ENCODE measurements at places on chromosomes 6 and 20.
A peak's percentile ranks its signal among the peaks of the same experiment; 100 is the strongest.

- no peak for DNase-seq
Observed at GRCh38 chr6:134022650-134023049, 29.8 kb downstream of the SLC2A12 start.

- DNase-seq = no peak
Observed at GRCh38 chr20:62942456-62942855, 4.5 kb downstream of the GID8 start.

DNA sequence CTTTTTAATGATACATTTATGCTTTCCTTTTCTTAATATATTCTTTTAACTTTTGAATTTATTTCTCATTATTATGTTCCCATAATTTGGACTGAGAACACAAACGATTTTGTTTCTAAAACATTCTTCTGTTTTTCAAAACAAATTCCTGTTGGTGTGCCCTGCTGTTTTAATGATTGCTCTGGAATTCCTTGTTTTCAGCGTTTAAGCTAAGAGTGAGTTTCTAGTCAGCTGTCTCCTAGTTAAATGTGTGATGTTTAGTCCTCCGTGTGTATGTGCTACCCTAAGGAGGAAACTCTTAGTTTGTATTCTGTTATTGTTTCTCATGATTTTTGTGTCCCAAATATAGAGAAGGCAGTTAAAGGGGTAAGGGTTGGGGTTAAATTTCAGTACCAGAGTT is 306.1 kb upstream of the RGS17 start:
- no peak for DNase-seq

DNA sequence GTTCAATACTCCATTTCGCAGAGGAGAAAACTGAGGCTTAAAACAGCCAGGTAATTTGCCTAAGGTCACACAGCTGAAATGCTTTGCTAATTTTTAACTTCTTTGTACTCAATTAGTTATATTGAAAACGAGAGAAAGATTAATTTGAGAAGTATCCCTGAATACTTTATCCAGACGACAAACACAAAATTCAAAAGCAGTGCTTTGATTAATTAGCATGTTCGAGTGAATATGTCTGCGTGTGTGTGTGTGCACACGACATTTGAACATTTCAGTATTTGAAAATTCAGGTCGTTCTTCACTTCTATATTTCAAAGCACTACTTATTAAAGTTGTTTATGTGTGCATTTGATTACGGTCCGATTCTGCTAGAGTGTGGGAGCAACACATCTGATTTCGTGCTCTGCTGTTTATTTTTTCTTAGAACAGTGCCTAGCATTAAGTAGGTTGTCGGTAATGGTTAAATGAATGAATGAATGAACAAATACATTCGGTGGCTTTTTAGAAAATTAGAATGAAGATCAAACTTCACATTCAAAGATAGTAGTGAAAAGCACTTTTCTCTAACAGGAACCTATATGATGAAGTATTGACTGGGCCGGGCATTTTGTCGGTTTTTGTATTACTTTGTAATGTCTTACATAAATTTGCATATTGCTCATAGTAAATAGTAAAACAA is 36.9 kb upstream of the SYNCRIP start:
- no peak for DNase-seq

DNA sequence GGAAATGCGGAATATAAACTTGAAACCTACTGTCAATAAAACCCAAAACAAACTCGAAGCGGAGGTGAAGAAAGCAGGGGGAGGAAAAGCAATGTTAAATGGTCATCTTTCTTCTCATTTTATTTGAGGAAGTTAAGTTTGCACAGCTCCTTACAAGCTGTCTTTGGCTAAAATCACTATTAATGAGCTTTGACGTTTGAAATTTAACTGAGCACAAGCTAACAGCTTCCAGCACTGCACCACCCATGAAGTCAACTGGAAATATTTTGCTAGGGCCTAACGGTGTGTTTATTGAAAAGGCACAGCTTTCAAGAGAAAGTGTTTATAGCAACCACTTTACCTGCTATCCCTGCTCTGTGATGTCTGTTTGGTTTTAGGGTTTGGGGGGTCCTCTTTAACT is 103.8 kb downstream of the PKHD1 start:
- no peak for DNase-seq

DNA sequence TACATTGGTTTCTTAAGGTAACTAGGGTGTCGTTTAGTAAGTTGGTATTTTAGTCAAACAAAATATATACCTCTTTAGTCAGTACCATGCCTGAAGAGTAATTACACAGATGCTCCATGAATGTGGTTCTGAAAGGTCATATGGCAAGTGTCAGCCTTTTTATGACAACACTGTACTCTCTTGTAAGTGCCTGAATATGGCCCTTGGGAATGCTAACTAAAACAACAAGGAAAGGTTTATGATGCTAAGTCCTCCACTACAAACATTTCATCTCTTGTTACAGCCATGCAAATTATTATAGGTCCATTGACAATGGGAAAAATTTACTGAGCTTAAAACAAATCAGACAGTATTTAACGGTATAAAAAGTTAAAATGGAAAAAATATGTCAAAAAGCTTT is 39.0 kb upstream of the SUPT3H start:
- DNase-seq = peak; percentile 27

DNA sequence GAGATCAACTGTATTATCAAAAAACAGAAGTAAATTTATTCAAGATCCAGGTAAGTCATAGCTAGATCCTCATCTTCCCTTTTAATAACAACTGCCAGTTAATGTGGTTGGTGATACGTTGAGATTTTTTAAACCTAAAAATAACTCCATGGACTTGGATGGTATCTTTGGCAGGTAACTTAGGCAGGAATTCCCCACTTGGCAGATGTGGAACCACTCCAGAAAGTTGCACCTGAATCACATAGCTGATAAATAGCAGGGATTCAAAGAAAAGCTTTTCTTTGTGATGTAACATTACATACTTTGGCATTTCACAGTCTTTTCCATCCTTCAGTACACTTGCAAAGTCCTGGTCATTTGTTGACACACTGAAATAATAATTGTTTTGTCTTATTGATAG is 62.6 kb downstream of the PRPH2 start:
- DNase-seq = no peak

DNA sequence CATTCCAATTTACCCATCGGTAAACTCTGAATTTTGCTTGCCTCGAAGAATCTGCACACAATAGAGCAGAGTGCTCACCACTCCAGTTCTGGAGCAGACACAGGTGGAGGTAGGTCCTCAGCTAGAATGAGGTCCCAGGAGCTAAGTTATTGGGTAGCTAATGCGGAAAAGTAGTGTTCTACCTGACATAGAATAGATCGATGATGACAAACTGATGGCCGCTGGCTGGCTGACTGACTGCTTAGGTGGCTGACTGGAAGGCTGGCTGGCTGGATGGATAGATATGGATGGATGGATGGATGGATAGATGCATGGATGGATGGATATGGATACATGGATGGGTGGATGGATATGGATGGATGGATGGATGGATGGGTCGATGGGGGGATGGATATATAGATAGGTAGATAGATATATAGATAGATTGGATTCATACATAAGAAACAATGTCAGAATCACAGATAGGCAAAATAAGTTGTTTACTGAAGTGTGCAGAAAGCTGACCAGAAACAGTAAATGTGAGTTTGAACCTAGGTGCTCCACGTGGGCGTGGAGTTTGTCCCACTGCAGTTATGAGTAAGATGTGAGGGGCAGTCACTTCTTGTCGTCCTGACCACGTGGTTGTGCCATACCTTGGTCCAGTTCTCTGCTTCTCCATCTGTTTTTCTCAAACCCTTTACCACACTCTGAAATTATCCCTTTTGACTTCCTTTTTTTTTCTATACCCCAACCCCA is 62.1 kb downstream of the TBXT start:
- DNase-seq = no peak

GRCh38 chr20:15860850-15861249 is 712.4 kb downstream of the KIF16B start:
- no peak for DNase-seq

DNA sequence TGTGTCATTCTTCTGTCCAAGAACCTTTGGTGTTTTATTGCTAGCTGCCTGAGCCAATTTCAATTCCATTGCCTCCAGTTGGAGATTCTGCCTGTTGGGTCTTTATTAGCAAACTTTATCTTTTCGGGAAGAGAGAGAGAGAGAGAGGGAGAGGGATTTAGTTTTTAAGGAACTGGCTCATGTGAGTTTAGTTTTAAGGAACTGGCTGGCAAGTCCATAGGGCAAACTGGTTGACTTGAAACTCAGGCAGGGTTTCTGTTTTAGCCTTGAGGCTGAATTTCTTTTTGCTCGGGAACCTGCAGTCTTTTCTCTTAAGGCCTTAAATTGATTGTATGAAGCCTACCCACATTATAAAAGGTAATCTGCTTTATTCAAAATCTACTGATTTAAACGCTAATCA is 23.0 kb downstream of the BCKDHB start:
- DNase-seq = no peak

DNA sequence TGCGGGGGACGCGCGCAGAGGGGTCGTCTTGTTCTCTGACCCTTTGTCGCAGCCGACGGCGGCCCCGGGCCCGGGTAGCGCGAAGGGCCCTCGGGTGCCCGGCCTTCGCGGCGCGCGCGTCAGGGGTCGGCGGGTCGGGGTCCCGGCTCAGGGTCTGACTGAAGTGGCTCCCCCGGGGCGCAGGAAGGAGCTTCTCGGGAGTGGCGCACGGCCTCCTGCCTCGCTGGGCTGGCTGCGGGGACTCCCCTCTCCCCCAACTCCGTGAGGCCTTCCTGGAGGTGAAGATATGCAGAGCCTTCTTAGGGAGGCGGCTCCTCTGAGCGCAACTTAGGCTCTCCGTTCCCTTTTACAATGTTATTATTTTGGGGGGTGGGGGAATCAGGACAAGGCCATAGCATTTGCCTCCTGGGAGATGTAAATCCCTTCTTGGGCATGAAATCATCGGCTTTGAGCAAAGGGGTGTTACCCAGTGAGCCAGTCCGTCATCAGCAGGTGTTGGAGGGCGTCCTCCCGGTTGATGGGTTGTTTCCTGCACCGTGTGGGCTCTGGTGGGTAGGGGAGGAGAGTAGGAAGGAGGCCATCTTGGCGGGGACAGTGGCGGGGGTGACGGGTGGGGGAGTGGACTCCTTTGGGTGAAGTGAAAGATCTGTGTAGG is 523 bp downstream of the CDS2 start:
- peak; percentile 43 for DNase-seq

- DNase-seq = peak; percentile 3
Observed at GRCh38 chr6:115969207-115969929, 91.3 kb downstream of the FRK start.

- no peak for DNase-seq
Observed at GRCh38 chr6:148700047-148700715, 46.6 kb upstream of the UST start.

DNA sequence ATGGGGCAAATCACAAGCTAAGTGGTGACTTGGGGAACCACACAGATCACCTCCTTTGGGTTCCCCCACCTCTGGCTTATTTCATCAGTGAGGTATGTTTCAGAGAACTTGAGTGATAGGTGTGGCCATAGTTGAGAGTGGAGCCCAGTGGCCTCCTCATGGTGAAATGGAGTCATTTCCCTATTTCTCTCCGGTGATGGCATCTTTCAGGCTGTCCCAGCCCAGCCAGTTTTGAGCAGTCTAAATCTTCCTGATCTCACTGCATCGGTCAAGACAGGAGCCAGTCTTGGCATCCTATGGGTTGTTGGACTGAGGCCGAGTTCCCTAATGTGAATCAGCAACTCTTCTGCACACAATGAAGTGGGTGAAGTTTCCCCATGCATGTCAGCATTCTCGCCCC is 132.4 kb downstream of the EYA2 start:
- no peak for DNase-seq

GRCh38 chr6:33783781-33784520 is 5.0 kb downstream of the LEMD2 start:
- DNase-seq = no peak

- DNase-seq = peak; percentile 62
Observed at GRCh38 chr6:105484238-105485161, 81.6 kb upstream of the PREP start.

DNA sequence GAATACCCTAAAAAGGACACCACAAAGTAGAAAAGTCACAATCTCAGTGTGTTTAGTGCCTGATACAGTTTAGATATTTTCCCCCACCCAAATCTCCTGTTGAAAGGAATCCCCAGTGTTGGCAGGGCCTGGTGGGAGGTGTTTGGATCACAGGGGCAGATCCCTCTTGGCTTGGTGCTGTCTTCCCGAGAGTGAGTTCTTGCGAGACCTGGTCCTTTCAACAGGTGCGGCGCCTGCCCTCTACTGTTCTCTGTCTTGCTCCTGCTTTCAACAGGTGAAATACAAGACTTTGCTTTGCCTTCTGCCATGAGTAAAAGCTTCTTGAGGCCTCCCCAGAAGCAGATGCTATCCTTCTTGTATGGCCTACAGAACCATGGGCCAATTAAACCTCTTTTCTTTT is 534.3 kb upstream of the NRSN1 start:
- DNase-seq = no peak

GRCh38 chr6:66161546-66162108 is 454.6 kb upstream of the EYS start:
- DNase-seq = no peak

DNA sequence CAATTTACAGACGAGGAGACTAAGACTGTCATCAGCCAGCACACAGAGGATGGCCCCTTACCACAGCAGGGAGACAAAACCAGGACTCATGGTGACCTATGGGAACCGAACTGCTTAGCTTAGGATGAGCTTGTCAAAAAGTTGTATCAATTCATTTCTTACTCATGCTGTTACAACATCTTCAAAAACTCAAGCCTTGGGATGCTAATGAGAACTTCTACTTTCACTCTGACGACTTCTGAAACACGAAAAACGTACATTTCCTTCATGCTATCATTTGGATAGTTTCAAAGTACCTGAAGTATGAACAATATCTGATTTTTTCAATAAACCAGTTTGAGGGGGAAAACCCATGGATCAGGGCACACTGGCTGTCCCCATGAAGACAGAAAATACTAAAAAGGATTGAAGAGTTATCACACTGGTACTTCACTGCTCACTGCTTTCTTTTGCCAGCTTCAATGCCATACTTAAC is 31.9 kb downstream of the HIVEP2 start:
- no peak for DNase-seq

- peak; percentile 24 for DNase-seq
Observed at GRCh38 chr6:149895048-149895590, 2.8 kb downstream of the RAET1E start.

DNA sequence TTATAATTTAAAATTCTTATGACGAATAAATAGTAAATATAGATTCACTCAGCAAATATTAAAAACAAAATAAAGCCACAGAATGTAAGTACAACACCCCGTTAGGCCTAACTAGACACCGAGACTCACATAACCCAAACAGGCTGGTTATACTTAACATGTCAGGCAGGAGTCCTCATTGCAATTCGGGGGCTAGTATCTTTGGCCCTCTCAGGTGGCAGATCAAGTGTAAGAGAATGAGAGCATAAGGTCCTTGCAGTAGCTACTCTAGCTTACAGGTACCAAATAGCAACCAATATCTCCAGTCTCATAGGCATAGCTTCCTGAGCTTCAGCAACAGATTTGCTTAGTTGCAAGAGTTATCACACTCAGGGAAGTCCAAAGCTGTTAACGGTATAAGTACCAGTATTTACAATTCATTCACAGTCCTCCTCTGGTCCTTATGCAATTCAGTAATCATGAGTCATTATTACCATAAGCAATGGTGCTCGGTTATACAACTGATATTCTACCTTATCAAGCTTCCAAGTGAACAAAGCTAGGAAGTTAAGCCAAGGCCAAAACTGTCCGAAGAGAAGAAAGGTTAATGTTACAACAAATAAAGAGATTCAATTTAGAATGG is 20.1 kb downstream of the REV3L start:
- DNase-seq = peak; percentile 38

Measured in fibroblast of skin of right biceps (primary cell).